ENCODE measurements at places on chromosomes 1 and 21. TPM values are rescaled to one million over a fixed set of nuclear protein-coding genes. Genes with fewer than 3 reads are reported as not detected.

- no peak for DNase-seq
Measured at GRCh38 chr1:44934791-44935190, 51.6 kb downstream of the EIF2B3 start.

DNA sequence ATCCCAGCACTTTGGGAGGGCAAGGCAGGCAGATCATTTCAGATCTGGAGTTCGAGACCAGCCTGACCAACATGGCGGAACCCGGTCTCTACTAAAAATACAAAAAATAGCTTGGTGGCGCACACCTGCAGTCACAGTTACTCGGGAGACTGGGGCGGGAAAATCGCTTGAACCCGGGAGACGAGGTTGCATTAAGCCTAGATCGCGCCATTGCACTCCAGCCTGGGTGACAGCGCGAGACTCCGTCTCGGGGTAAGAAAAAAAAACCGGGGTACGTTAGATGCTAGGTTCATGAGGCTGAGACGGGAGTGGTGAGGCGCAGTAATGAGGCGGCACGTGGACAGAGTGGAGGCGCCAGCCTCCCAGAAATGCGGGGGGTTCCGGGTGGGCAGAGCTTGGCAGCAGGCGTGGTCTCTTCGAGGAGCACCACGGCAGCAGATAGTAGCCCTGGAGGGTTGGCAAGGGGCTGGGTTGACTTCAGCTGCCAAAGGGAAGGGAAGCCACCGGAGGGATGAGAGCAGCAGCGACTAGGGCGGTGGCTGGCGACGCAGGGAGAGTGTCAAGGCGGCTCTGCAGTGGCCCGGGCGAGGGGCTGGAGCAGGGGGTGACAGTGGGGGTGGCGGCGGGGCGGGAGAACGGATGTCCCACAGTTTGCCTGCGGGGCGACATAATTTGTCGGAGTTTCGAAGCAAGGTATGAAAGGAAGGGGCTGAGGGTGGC, 832 bp downstream of the MRPL20 start:
- DNase-seq: no peak

DNA sequence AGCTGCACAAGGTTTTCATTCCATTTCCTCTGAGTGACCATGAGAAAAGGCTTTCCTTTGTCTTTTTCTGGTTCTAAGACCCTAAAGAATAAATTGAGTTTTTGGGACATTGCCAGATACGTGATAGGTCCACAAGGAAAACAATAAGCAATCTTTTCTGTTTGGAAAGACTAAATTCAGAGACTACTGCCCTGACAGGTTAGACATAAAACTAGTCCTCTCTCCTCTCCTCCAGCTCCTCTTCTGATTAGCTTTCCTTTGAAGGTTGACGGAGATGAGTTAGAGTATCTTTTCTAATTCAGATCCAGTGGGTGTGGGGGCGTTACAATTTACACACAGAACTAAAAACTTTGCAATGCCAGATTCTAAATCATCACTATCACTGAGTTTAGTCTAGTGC, 57.8 kb upstream of the C1orf53 start:
- no peak for DNase-seq

GRCh38 chr1:37240897-37241296, 206.6 kb upstream of the GRIK3 start:
- DNase-seq: no peak

DNA sequence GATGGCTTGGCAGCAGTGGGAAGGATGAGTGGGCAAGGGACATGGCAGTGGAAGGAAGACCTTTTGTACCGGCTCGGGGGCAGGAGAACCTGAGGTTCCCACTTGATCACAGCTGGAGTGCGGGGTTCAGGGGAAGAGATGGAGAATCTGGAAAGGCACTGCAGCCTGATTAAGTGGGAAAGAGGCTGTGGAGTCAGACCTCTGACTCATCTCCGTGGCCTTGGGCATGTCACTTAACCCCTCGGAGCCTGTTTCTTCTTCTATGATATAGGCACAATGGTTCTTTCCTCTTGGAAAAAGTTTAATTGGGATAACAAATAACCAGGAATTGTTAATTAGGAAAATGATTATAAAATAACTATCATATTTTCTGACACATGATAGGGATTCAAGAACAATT, 13.1 kb upstream of the TMEM61 start:
- no peak for DNase-seq

- DNase-seq: no peak
Measured at GRCh38 chr1:41118645-41119044, 97.1 kb upstream of the SLFNL1 start.

DNA sequence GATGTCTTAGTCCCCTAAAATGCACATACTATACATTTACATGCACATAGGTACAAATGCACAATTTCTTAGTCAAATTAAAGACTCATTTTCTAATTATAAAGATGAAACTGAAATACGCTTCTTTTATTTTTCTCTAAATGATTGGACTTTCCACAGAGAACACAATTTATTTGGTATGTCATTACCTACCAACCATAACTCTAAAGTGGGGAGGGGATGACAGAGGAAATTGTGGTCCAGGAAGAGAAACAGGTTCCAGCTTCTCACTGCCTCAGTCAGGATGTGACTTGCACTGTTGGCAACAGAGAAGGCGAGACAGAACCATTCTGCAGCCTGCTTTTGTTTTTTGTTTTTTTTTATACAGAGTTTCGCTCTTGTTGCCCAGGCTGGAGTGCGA, 1189.2 kb downstream of the PLA2G4A start:
- DNase-seq: no peak

DNA sequence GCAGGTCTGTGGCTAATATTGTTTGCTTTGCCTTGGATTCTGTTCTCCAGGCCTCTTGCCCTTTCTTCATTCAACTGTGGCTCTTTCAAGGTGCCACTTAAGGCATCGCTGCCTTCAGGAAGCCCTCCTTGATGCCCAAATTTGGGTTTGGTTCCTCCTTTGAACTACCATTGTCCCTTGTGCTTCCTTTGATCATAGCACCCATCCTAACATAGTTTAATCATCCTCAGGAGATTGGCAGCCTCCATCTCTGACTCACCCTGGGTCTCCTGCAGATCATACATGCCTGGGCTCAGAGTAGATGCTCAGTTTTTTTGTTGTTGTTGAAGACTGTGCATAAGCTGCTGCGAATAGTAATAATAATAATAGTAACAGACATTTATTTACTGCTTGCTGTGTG, 54.4 kb upstream of the ACOT11 start:
- no peak for DNase-seq

- DNase-seq: no peak
Measured at GRCh38 chr1:70495370-70495769, 84.3 kb downstream of the CTH start.

DNA sequence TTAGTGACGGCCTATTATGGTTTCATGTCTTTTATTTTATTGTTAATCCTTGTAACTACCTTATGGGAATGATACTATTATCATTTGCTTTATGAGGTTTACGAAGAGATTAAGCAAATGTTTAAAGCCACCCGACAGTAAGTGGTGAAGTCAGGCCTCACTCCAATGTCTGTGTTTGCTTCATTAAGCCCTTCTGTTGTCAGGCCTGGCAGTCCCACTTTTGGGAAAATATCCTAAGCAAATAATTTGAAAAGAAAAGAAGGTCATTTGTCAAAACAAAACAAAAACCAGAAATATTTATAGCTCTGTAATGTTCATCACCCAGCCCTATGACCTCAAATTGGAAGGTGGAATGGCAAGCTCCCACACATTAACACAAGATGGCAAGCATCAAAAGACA, 40.7 kb upstream of the USP24 start:
- DNase-seq: no peak

GRCh38 chr1:55140546-55140983, 74.6 kb downstream of the USP24 start:
- DNase-seq: peak; percentile 92

GRCh38 chr21:29105218-29105617, 25.2 kb upstream of the MAP3K7CL start:
- DNase-seq: no peak

DNA sequence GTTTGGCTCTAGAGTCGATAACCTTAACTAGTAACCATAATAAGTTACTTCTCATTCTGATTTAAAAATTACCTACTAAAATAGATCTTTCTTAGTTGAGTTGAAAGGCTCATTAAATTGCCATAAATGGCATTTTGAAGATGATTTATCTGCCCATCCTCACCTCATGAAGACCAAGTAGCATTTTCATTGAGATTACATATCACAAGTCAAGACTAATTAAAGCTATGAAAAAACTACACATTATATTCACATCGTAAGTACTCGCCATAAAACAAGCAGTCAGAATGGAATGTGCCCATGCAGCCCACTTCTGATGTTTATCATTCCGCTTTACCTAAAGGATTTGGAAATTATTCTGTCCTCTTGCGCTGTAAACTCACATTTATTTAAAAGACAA, 212.0 kb downstream of the COL11A1 start:
- DNase-seq: no peak

DNA sequence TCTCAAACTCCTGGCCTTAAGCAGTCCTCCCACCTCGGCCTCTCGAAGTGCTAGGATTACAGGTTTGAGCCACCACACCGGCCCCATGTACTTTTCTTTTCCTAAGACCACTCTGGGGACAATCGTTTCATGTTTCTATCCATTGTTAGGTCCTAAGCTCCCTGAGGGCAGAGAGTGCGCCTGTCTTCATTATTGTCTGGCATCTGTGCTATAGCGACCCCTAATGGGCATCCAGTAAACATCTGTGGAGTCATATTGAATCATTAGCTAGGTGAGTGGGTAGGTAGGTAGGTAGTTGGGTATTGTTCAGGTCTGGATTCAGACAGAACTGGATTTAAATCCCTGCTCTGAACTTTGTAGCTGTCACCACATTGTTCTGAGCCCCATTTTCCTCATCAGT, 66.1 kb downstream of the TMEM53 start:
- DNase-seq: no peak

GRCh38 chr21:33033094-33033951, 7.6 kb downstream of the OLIG2 start:
- DNase-seq: no peak

DNA sequence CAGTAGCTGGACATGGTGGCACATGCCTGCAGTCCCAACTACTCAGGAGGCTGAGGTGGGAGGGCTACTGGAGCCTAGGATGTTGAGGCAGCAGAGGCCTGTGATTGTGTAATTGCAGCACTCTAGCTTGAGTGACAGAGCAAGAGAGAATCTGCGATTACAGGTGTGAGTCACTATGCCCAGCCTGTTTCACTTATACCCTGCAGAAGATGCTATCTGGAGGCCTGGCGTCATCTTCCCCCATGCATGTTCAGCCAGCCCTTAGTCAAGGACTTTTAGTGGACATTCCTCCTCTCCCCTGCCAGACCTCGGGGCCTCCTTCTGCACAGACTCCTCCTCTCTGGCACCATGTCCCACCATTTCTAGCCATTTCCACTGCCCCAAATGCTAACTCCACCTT, 36.3 kb upstream of the RCC2 start:
- DNase-seq: no peak

GRCh38 chr1:67882196-67882958, 49.1 kb upstream of the GNG12 start:
- DNase-seq: no peak

GRCh38 chr21:44989537-44989886, 49.7 kb downstream of the SLX9 start:
- DNase-seq: no peak

Gene ADCY10
- 0.13 TPM for total RNA-seq

Gene HAO2
- total RNA-seq: not detected

Gene PTPN7
- total RNA-seq: 0.08 TPM

Measured in SJCRH30 (cell line).